Bronchial epithelial cell (primary cell): ENCODE measurements at places on chromosomes 6 and 20.

DNA sequence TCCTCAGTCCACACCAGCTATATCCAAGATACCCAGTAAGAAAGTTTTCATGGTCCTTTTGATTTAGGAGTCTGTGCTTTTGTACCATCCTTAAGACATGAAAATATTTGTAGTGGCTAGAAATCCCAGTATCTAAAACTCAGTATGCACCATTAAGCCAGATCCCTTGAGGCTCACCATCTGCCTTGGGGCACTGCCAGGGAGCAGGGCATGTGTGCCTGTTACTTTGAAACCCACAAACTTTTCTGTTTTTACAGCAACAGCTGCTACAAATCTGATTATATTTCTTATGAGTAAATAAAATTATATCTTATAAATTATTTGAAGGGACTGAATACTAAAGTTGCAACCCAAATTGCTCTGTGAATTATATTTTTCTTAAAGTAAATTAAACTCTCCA lies 290.5 kb upstream of the MANEA start:
- no peak for DNase-seq

DNA sequence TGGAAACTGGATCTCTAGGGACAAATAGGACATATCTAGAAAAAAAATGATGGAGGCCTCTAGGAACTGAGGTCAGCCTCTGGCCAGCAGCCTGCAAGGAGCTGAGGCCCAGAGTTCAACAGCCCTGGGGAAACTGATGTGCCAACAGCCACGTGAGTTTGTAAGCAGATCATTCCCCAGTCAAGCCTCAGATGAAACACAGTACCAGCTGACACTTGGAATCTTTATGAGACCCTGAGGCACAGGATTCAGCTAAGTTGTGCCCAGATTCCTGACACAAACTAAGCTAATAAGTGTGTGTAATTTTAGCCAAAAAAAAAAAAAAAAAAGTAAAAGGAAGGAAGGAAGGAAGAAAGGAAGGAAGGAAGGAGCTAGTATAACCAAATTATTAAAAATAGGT lies 1059.8 kb upstream of the MAP3K7 start:
- no peak for DNase-seq

DNA sequence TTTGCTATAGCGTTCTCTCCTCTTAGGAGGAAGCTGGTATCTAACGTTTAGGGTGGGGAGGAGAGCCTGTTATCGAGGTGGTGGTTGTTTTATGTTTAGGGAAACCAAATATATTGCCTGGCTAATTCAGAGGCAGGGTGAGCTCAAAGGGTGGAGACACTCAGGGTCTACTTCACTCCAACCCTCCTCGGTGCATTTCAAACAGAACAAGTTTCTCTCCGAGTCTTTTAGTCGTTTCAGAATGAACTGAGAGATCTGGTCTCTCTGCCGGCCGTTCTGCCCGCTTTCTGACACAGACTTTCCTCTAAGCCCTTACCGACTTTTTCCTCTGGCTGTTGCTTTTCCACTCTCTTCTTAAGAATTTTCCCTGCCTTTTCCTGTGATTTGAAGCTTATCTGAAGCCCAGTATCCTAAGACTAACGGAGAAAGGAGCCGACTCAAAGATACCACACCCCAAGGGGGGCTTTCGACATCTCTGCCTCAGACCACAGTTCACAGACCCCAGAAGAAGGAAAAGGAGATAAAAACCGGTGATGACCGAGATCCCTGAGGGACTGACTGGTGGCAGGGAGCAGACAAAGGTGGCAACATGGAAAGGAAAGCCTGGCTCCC lies 865 bp downstream of the STK38 start:
- no peak for DNase-seq

DNA sequence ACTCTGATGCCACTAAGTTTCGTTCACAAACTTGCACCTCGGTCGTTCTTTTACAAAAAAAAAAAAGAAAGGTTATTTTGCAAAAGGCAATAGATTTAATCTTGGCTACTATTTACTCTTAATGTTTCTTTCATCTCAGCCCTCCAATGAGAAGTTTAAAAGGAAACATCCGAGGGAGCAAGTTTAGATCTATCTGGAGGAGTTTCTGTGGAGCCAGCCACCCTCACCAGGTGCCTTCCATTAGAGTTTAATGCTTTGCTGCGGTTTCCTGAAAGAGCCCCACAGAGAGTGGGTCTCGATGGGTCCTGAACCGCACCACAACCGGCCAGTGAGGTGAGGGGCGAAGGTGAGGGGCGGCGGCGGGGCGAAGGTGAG lies 632 bp downstream of the PRKN start:
- DNase-seq: peak; percentile 3

DNA sequence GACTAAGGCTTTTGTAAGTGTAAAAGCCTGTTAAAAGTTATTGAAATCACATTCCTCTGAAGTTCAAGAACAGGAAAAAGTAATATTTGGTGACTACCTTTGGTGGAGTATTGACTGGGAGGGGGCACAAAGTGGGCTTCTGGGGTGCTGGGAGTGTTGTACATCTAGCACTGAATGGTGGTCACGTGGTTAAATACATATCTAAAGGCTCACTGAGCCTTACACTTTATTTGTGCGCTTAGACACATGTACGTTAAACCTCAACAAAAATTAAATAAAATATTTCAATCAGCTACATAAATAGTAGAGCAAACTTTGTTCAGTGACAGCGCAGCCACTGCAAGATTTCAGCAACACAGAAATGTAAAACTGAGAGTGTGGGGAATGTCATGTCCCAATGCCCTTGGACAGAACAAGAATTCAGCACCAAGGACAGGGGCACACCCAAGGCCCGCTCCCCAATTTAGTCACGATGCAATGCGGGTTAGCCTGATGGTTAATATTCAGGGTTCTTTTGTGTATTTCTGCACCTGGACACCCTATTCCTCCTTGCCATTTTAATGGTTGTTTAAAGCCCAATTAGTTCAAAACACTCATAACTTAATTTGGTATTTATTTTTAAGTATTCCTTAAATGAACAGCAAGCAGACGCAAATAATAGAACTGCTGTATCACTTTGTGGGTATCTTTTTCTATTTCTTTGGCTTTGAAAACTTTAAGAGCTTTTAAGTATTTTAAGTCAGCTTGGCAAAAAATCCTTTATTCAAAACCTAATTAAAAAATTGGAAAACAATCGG lies 37.4 kb downstream of the ANGPT4 start:
- DNase-seq: no peak

GRCh38 chr6:48826901-48827701 lies 636.0 kb downstream of the MMUT start:
- DNase-seq: peak; percentile 99

GRCh38 chr6:124800222-124800621 lies 162.0 kb upstream of the RNF217 start:
- DNase-seq: no peak

GRCh38 chr6:31121131-31121790 lies 1.0 kb upstream of the CDSN start:
- DNase-seq: no peak

DNA sequence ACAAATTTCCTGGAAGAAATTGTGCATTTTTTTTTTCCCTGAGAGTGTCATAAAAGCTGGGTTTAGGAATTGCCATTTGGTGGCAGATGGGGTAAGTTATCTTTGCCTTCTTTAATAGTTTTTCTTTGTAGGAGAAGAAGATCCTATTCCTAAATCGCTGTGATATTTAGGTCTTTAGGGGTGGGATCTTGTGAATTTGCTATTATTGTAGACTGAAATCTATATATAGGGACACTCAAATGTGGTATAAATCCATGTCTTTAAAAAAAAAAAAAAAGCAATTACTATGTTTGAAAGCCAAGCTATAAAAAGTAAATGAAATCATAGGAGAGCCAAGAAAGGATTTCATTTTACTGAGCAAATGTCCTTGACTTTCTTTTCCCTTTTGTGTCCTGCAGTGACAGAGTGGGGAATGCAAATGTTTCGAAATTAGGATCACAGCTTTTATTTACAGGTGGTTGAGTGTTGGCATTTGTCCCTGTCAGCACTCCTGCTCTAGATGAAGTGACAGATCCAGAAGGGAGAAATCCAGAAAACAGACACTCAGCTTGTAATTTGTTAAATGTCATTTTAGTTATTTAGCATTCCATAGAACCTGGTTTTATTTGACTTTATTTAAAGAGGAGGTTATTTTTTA lies 29.4 kb downstream of the TIAM2 start:
- no peak for DNase-seq

- no peak for DNase-seq
Measured at GRCh38 chr6:105177556-105177955, 2.3 kb downstream of the POPDC3 start.

- DNase-seq: peak; percentile 61
Measured at GRCh38 chr6:38776515-38776914, 61.4 kb downstream of the DNAH8 start.

GRCh38 chr6:164925681-164926530 lies 383.5 kb downstream of the C6orf118 start:
- DNase-seq: no peak

GRCh38 chr6:28090917-28091586 lies 10.7 kb downstream of the ZNF165 start:
- no peak for DNase-seq

DNA sequence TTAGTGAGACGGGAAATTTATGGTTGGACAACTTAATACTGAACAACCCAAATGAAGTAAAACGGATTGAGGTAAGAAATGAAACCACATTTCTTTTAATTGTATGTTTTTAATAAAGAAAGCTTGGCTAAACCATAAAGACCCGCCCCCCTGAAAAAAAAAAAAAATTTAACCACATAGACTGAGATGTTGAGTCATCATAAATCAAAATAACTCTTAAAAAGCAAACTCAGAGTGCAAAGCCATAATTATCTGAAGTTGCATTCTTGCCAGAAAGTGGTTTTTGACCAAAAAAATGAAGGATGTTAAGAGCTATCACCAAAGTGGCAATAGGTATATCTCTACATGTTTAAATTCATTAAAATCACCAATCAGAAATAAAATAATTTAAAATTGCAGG lies 101.8 kb upstream of the COL21A1 start:
- DNase-seq: peak; percentile 32

GRCh38 chr6:35218021-35218420 lies 4.3 kb downstream of the SCUBE3 start:
- peak; percentile 46 for DNase-seq

DNA sequence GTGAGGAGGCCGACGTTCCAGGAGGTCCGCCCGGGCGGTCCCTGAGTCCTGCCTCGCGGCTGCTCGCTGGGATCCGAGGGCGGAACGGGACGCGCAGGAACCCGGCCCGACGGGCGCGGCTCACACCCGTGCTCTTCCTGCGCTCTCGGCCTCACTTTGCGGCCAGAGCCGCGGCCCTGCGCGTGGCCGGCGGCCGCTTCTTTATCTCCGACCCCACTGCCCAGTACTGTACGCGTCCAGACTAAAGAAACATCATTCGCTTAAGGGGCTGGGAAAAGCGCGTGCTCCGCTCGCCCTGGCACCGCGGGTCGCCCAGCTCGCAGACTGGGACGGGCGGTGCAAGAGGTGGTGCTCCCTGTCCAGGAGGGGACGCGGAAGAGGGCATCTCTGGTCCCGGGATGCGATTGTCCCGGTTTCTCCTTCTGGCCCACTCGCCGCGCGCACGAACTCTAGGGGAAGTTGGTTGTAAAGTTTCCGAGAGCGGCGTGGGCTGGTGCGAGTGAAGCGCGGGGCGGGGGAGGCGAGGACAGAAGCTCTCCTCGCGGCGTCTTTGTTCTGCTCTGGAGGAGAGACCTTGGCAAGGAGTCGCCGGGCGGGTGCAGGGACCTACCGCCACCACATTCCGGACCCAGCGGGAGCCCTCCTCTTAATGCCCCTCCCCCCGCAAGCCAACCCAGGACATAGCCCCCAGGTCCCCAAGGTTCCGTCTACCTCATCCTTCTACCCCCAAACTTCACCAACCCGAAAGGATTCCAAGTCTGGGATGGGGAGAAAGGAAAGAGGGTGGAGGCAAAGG lies 71.0 kb downstream of the SOX4 start:
- DNase-seq: no peak

DNA sequence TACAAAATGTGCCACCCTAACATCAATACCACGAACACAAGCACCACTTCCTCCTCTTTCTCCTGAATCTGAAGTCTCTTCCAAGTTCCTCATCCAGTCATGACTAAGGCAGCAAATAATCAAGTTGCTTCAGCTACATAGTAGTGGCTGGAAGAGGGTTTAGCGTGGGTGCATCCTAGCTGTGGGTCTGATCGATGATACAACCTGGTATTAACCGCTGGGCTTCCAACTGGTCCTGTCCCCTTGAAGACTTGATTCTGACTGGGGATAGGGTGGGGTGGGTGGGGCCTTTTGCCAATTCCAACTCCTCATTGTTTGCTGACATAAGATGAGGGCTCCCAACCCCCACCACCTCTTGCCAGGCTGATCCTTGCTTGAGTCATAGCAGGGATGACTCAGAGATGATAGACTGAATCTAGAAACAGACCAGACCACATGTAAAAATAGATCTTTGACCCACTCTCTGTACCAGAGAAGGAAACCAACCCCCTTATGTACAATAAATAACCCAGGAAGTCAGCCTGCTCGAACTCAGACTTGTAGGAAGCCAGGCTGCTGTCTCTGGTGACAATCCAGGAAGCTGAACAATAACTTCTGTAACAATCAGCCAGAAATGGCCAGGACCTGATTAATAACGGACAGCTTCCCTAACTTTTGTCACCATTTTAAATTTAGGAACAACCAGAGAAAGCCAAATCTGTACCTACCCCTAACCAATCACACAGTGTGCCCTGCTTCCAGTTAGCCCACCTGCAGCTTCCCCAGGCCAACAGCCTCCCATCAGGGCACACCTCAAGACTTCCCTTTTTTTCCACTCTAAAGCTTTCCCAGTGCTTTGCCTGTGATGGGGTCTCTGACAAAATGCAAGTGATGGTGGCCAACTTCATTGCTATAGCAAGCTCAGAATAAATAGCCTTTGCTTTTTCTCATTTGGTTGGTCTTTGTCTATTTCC lies 68.9 kb upstream of the FAM184A start:
- DNase-seq: peak; percentile 97

- no peak for DNase-seq
Measured at GRCh38 chr6:63140114-63140513, 71.2 kb upstream of the FKBP1C start.

GRCh38 chr20:25539742-25540672 lies 45.3 kb downstream of the NINL start:
- DNase-seq: peak; percentile 46

- DNase-seq: no peak
Measured at GRCh38 chr6:135329851-135330803, 149.0 kb downstream of the MYB start.

GRCh38 chr6:108403236-108403635 lies 108.4 kb downstream of the AFG1L start:
- DNase-seq: no peak

DNA sequence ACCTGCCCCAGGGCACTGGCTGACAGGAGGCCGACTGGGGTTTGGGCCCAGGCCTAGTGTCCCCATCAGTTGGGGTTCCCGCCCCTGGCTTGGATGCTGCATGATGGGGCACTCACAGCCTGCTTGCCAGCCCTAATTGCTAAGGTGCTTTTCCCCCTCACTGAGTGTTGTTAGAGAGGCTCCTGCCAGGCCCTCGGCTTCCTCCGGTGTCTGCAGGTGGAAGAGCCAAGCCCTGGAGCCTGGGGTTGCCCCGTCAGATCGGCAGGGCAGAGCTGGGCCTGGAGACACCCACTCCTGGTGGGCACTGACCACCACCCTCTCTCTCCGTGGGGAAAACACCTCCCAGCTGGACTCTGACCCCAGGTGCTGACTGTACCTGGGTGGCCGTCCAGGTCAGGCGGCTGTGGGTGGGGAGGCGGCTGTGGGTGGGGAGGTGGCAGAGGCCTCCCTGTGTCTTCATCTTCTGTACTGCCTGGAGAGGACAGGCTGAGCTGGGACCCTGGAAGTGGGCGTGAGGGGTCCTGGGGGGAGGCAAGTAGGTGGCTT lies 6.0 kb upstream of the CABLES2 start:
- no peak for DNase-seq
